Neural progenitor cell (in vitro differentiated cells): ENCODE measurements at places on chromosomes 12 and 14.

DNA sequence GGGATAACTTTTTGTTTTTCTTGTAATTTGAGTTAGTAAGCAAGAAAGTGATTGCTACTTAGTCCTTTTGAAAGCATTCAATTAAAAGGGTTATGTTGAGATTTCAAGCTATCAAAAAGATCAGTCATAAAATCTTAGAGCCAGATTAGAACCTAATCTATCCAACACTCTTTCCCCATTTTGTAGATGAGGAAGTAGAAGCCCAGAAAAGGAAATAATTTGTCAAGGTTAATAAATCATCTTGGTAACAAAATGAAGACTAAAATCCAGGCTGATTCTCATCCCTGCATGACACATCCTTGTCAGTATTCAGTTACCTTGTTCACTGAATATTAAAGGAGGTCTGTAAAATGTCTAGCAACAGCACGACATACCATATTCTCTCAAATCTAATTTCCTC is 26.5 kb downstream of the PPP1R13B start:
- no peak for DNase-seq

DNA sequence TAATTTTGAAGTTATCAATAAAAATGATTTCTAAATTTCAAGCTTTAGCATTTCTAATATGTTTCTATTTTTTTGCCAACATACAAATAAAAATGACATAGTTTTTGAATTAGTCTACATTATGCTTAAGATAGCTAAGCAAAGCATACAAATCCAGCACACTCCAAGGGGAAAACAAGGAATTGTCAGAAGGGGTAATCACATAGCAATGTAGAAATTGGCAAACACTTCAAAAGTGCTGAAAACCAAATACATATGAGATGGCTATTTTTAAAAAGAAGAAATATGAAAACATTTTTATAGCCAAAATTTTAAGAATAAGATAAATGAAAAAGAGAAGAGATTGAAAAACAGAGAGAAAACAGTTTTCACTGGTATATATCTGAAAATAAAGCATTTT is 308.0 kb downstream of the SLC6A15 start:
- no peak for DNase-seq

DNA sequence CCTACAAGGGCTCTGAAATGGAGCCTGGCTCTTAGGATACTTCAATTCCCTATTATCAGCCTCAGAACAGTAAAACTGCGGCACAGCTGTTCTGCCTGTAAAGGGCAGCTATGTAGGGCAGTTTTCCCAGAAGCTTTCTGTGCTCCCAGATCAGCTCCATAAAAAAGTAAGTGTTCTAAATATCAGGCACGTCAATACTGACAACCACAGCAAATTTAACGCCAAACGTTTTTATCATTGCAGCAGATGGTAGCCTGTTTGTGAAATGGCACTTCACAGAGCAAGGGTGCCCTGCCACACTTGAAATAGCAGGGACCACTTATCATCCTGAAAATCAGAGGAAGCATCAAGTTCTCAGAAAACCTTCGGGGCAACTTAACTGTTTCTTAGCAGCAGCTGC is 54.8 kb upstream of the PTHLH start:
- DNase-seq, result no peak

DNA sequence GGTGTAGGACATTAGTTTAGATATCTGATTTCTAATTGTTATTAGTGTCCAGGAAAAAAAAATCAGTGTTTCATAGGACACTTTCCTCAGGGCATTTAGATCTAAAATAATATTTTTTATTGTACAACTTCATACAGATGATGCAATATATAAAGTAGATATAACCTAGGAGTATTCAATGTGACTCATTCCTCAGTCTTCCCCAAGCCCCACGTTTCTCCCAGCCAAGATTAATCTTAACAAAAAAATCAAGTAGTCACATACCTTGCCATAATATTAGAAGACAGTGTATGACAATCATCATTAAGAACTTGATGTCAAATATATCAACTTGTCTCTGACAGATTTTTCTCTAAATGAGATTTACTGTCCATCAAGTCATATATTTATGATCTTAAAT is 37.1 kb downstream of the PPFIA2 start:
- no peak for DNase-seq

- no peak for DNase-seq
Measured at GRCh38 chr12:102484017-102484416, 3.7 kb upstream of the IGF1 start.

DNA sequence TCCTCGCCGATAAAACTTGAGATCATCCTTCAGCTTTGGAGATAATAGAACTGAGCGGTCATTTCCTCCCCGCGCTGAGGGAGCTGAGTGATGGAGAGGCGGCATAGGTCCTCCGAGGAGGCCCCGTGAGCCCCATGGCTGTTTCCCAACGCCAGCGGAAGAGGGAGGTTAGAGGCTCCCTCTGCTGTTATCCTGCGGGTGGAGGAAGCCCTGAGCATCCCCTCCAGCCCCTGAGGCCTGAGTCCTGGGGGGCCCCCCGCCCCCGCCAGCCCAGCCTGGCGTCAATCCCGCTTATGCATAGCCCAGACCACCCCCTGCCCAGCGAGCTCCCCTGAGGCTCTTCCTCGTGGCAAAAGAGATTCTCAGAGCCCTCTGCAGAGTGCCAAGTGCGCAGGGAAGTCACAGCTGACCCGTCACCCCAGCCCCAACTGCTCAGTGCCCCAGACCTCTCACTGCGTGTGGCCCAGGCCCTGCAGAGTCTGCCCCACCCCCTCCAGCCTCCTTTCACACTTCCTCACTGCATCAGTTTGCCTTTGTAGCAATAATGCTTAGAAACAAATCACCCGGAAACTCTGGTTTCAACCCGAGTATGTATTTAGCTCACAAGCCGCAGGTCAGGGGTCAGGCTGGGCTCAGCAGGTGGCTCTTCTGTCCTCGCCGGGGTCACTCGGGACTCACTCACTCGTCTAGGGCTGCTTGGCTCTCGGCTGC is 44.7 kb upstream of the GALNT9 start:
- DNase-seq, result peak; percentile 73

DNA sequence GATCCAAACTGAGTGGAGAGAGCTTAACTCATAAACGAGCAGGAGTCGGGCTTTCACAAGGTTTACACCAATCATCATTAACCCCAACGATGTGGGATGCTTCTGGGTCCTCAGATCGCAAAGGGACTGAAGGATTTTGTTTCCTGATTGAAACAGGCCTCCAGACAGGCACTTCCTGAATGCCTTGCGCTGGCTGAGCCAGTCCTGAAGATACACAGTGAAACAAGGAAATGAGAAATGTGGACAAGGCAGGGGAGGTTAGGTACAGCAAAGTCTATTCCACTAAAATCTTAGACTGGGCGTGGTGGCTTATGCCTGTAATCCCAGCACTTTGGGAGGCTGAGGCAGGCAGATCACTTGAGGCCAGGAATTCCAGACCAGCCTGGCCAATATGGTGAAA is 30.7 kb downstream of the RBM19 start:
- DNase-seq, result no peak

DNA sequence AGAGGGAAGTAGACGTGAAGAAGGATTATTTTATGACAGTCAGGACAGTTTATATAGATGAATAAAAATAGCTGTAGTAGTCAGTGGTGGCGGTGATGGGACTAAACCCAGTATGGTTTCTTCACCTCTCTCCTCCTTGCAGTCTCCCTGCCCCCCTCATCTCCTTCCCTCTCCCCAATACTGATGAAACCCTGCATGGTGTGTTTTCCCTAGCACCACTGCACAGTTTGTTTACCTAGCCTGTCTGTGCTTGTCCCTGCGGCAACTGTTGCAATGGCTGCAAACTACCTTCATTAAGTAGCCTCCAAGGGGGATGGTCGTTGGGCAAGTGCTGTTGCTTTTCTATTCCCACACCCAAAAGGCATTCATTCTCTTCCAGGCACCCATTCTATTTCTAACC is 14.7 kb downstream of the PCBP2 start:
- DNase-seq, result no peak

DNA sequence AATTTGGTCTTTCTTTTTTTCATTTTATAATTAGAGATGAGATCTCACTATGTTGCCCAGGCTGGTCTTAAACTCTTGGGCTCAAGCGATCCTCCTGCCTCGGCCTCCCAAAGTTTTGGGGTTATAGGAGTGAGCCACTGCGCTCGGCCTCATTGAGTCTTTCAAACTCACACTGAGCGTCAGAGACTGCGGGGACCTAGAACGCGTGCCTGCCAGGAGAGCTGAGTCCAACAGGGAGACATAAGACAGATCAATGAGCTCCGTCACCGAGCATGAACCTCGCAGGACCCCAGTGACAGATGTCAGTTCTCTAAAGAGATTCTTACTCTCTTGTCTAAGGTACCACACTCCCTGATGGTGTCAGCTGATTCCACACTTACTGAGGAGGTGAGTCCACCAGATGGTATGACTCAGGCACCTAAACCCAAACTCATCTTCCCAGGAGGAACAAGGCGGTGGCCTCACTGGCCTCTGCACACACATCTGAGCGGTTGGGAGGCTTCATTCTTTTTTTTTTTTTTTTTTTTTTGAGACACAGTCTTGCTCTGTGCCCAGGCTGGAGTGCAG is 58.9 kb downstream of the CCDC88C start:
- DNase-seq, result no peak

DNA sequence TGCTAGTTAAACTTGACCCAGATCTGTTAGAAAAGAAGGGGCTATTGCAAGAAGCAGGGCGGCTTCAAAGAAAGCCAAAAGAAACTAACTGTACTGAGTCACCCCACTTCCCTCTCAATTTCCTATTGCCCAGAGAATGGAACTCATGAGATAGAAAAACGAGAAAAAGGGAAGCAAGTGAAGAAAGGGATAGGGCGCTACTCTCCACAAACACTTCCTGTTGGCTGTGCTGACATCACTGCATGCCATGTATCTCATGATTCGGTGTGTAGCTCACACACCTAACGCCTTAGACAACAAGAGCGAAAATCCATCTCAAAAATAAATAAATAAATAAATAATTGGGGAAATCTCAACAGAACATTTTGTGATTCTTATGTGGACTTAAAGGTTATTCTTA is 13.0 kb upstream of the P2RX4 start:
- DNase-seq, result no peak
